ENCODE measurements at places on chromosomes 7 and 10.

- no peak for DNase-seq
These were observed 36.5 kb downstream of the COBL start for GRCh38 chr7:51280156-51280555.

DNA sequence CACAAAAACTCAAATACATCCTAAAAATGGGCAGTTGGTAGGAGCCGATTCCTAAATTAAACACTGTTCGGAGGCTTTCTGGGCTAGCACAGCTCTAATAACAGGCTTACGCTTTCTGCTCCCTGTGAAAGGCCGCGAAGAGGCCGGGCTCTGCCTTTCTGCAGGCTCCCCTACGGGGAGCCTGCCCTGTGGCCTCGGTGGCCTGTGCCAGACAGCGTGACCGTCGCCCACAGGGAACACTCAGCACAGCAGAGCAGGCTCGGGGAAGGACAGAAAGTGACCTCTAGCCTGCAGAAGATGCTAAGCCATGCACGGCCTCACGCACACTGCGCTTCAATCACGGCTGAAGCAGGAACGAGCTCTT, 64.2 kb downstream of the DIP2C start:
- no peak for DNase-seq

DNA sequence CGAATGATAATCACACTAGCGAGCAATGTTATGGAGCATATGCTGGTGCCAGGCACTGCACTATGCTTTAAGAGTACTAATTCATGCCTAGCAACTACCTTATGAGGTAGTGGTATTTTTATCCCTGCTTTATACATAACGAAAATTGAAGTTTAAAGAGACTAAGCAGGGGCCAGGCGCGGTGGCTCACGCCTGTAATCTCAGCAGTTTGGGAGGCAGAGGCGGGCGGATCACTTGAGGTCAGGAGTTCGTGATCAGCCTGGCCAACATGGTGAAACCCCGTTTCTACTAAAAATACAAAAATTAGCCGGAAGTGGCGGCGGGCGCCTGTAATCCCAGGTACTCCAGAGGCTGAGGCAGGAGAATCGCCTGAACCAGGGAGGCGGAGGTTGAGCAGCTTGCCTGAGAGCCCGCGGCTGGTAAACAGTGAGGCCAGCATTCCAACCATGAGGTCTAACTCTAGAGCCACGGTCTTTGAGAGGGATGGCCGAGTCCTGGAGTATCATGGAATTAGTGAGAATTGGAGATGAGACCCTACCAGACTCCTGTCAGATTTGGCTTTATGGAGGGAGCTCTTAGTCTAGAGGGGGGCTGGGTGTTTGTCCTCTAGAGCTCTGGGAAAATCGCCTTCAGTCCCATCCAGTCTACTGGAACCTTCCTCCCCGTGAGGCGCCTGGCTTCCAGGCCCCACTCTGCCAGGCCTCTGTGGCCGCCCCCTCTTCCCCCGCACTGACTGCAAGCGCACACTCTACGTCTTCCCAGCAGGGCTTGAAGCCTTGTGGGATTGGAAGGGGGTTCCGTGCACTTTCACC, 11.6 kb downstream of the TLX1 start:
- DNase-seq, result no peak

- no peak for DNase-seq
These were observed 119.5 kb downstream of the HIPK2 start for GRCh38 chr7:139658296-139658695.

DNA sequence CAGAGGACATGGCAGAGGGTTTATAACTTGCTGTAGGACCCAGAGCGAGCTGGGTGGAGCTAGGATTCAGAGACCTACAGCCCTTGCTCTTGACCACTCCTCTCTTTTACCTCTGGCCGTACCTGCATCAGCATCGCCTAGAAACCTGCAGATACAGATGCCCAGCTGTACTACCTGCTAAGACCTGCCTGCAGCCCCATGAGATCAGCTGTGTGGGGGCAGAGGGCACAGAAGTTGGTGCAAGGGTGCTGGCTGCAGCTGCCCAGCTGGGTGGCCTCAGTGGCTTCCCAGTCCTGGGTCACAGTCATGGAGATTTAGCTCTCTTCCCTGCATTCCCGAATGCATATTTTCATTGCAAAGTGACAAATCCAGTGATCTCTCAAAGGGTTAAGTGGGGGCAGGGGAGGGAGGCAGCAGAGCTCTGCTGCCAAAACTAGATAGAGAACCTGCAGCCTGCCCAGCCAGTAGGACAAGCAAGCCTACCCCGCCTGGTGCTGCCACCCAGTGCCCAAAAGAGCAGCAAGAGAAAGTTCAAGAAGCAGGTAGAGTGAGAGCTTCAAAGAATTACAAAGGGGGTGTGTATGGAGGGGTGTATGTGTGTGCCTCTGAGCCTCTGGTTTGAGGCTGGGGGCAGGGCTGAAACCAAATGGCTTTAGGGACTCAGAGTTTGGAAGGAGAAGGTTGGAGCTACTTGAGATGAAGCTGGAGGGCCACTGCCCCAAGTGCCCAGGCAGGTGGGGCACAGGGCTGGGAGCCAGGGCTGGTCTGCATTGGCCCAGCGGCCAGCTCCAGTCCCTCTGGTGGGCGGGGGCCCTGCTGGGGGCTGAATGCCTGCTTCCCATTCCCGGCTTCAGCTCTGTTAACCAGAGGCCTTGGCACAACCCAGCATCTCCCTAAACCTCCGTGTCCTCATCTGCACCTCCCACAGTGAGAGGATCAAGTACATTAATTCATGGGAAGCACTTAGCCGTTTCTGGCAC, 6.9 kb downstream of the FAM241B start:
- no peak for DNase-seq

DNA sequence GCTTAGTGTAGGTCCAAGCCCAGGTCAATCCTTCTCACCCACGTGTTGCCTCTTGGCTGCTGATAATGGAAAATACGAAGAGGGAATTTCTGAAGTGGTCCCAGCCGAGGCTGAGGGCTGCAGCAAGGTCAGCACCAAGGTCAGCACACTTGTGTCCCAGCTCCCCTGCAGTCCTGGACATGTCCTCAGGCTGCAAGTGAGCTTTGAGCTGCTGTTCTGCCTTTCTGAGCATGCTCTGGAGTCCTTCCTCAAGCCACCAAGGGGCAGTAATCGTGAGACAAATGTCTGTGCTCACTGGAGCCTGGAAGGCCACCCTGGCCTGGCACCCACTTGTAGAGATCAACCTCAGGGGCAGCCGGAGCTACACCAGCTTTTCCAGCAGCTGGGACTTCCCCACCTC, 28.3 kb downstream of the DRGX start:
- DNase-seq, result no peak

- DNase-seq, result peak; percentile 28
These were observed 21.6 kb upstream of the LIMK1 start for GRCh38 chr7:74061840-74062539.

- DNase-seq, result no peak
These were observed 104.7 kb downstream of the GFRA1 start for GRCh38 chr10:116168329-116168728.

DNA sequence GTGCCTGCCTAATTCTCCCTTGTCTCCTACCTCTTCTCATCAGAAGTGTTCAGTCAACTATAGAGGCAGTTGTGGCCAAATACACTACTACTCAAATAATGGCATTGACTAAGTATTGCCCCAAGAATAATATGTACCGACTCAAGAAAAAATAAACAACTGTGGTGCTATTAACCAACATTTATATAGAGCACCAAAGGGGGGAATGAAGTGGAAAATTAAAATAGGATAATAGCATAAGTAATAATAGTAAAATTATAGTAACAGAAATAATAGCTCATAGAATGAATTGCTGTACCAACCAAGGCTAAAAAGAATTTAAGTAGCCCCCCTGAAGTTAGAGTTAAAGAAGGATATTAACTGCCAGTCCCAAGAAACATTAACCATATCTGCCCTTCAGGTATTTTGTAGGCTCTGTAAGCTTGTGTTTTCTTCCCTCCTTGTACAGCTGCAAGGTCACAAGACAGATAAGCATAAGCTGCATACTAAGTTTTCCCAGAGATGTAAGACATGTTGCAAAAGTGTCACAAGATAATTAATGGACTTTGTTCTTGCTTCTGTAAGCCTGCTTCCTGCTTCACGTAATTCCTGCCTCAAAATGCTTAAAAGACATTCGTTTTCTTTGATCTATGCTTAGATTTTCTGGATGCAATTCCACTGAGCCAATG, 10.9 kb upstream of the CYREN start:
- no peak for DNase-seq

- DNase-seq, result no peak
These were observed 17.5 kb upstream of the PLAU start for GRCh38 chr10:73893426-73893825.

DNA sequence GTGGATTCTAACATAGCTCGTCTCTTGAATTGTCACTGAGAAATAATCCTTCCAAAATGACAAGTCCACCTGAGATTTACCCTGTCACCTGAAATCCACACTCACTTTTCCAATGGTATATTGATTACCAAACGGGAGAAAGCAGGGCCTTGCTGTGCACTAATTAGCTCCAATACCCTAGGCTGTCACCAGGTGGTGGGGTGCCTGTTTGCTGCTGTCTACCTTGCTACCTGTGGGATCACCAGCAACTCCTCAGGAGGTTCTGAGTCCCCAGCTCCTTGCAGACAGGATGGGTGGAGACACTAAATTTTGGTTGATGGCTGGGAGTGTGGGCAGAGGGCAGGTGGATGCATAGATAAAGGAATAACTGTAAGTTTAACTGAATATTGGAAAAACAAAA, 237.2 kb upstream of the ZNF32 start:
- DNase-seq, result no peak

DNA sequence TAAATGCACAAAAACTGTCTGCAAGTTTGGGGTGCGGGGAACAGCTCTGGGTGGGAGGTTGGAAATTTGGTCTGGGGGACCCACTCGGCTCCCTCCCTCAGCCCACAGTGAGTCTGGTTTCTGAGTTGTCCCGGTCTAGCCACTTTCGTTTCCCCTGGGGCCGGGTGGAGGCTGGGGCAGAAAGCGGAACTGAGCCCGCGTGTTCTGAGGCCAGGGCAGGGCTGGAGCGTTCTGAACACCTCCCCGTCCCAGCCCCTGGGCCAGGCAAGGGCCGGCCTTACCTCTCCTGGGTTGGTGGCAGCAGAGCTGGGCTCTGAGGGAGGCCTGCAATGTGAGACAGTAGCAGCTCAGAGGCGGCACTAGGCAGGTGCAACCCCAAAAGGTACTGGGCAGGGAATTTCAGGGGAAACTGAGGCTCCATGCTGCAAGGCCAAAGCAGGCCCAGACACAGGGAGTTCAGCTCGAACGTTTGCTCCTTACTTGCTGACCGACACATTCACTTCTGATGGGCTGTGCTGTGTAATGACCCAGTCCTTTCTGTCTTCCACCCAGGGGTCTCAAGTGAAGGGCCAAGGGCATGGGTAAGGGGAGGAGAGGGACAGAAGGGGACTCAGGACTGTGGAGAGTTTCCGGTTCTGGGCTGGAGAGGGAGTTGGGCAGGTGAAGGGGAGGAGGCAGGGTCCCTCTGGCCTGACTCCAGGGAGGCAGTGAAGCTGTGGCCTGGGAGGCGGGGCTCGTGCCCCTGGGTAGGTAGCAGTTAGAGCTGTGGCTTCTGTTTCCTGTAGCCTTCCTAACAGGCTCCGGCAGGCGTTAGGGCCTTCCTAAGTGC, 3.0 kb downstream of the IRF5 start:
- no peak for DNase-seq

DNA sequence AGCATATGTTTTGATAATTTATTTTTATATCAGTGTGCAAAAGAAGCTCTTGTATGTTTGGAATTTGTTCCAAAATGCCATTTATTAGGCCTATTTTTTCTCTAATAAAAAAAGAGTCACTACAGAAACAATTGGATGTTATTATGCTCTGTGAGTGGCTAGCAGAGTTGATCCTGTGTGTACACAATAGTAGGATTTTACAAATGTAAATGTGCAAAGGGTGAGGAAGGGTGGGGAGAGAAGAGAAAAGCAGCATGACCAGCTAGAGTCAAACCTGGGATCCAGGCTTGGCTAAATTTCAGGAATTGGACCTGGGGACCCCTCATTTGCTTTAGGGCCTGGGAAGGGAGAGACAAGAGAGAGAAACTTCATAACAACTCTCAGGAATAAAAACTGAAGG, 32.5 kb downstream of the SEMA3A start:
- no peak for DNase-seq

DNA sequence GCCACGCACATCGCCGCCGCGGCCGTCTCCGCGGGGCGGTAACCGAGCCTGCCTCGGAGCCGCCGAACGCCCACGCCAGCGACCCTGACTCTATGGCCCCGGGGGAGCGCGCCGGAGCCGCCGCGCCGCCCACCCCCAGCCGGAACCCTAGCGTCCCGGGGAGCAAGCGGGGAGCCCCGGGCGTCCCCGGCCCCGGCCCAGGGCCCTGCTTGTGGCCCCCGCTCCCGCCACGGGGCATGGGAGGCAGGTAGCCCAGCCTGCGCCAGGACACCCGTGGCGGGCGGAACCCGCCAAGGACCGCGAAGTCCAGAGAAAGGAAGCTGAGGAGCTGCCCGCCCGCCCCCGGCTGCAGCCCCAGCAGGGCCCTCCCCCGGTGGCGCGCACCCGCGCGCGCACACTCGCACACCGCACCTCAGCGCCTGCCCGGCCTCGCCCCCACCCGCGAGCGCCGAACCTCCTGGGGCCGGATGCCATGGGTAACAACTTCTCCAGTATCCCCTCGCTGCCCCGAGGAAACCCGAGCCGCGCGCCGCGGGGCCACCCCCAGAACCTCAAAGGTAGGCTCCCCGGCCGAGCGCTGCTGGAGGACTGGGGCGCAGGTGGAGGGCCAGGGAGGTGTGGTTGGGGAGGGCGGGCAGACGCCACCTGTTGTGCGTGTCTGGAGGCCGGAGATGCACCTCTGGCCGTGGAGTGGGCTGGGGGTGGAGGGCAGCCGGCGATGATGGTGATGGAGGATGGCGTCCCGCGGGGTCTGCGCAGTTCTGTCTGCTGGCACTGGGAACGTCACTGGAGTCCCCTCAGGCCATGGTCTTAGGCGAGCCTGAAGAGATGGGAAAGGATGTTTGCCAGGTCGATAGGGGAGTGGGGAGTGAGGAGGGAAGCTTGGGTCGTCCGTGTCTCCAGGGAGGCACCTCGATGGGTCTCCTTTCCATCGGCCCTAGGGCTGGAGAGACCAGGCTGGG, 692 bp downstream of the NEURL1 start:
- no peak for DNase-seq

All from activated CD4-positive, CD25-positive, alpha-beta regulatory T cell treated with anti-CD3 and anti-CD28 coated beads, Interleukin-2, amount 50 U/mL, for 16 hours (primary cell).